Smooth muscle cell of the pulmonary artery (primary cell): ENCODE measurements at places on chromosomes 13 and 19. TPM values are rescaled to one million over a fixed set of nuclear protein-coding genes. Genes with fewer than 3 reads are reported as not detected.

Gene IL17D
- total RNA-seq = 3.6 and 5.0 TPM in 2 replicates

Gene LHB
- not detected in 2 replicates for total RNA-seq

Gene ZNF492
- total RNA-seq = 0.20 and 0.26 TPM in 2 replicates

Gene KIR3DL2
- total RNA-seq = not detected in 2 replicates

Gene VSTM2B
- total RNA-seq = not detected in 2 replicates

Gene CLDND2
- not detected in 2 replicates for total RNA-seq

Gene ADM5
- 0.36 and 0.52 TPM in 2 replicates for total RNA-seq

Gene OR7C1
- not detected in 2 replicates for total RNA-seq

Gene PLIN5
- total RNA-seq = not detected in 2 replicates

Gene PRSS57
- total RNA-seq = not detected in 2 replicates

Gene NTN5
- 0.43 and 0.46 TPM in 2 replicates for total RNA-seq

Gene ENOX1
- total RNA-seq = 5.5 and 7.6 TPM in 2 replicates

Gene ANGPTL8
- total RNA-seq = not detected in 2 replicates
